Suppressor macrophage treated with lipopolysaccharide for 1 hour (primary cell): ENCODE measurements at places on chromosomes 13 and 19.

DNA sequence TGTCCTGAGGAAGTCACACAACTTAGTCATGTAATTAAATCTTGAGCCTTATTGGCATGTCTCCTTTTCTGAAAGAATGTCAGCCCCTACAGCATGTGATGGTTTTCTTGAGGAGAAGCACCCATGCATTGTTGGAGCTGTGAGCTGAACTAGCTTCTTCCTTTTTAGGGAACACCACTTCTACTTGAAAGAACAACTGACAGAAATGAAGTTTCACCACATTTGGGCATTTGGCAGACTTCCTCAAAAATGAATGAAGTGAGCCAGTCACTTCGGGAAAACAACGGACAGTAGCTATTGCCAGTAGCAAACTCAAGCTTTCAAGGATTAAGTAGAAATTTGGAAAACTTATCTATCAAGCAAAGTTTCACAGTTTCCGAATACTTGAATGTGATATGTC, 1351.3 kb downstream of the EFNB2 start:
- DNase-seq, result peak; percentile 23

DNA sequence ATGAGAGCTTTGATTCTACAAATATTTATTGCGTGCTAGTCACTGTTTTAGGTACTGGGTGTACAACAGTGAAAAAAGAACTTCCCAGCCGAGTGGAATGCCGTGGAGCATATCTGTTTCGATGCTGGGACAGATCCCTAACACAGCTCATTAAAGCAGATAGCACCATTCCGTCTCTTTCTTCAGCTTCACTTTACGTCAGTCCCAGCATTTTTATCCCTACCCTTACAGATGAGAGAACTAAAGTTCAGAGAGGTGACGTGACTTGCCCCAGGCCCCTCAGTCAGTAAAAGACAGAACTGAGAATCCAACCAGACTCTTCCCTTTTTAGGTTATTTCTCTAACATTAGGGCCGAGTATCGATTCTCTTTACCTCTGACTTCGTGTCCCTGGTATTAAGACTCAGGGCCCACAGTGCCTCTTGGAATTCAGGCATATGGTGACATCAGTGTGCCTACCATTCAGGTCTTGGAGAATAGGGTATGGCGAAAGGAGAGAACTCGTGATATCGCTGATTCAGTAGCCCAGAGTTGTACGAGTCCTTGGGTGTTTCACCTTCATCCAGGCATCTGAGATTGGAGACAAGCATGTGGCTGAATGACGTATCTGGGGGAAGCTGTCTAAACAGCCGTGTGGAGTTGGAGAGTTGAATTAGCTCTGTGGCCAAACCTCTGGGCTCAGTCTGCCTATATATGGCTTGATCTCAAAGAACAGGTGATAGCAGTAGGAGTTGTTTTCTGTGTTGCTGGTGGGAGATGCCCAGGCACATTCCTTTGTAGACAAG, 27.1 kb downstream of the ACTN4 start:
- peak; percentile 44 for DNase-seq

- peak; percentile 45 for DNase-seq
Measured at GRCh38 chr19:42252365-42253244, 2.3 kb downstream of the ERF start.

GRCh38 chr13:72368031-72368430, 359.4 kb downstream of the MZT1 start:
- no peak for DNase-seq

GRCh38 chr19:5333581-5334365, 6.8 kb downstream of the PTPRS start:
- DNase-seq, result no peak

- peak; percentile 40 for DNase-seq
Measured at GRCh38 chr13:48748681-48749080, 95.0 kb downstream of the CYSLTR2 start.

DNA sequence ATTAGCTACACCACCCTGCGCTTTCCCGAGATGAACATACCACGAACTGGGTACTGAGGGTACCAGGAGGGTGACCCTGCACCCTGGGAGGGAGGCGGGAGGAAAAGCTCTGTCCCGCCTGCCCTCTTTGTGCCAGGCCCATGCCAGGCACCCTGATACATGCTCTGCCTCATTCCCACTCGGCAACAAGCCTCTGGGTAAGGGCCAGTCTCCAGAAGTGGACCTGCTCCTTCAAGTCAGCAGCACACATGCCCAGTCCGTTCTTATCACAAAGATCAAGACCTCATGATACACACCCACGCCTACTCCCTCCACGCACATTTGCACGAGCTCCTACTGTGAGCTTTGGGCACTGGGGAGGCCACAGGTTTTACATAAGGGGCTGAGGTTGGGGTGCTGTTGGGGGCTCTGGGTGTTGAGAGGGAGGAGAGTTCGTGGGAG, 2.0 kb upstream of the FFAR1 start:
- DNase-seq, result no peak
